Activated CD8-positive, alpha-beta memory T cell treated with anti-CD3 and anti-CD28 coated beads, Interleukin-2, amount 10 ng/mL, durations not matched to agents 7 days and 5 days (primary cell): ENCODE measurements at places on chromosomes 2 and 18. TPM values are rescaled to one million over a fixed set of nuclear protein-coding genes. Genes with fewer than 3 reads are reported as not detected.

DNA sequence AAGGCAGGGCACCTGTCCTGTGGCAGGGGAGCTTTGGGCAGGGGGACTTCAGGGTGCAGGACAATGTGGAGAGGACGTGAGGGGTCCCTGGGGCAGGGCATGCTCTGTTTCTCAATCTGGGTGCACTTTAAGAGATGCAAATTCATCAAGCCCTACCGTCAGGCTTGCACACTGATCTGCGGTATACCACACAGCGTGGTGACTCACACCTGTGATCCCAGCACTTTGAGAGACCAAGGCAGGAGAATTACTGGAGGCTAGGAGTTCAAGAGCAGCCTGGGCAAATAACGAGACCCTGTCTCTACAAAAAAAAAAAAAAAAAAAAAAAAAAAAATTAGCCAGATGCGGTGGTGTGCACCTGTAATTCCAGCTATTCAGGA is 10.2 kb upstream of the GPC1 start:
- no peak for DNase-seq

DNA sequence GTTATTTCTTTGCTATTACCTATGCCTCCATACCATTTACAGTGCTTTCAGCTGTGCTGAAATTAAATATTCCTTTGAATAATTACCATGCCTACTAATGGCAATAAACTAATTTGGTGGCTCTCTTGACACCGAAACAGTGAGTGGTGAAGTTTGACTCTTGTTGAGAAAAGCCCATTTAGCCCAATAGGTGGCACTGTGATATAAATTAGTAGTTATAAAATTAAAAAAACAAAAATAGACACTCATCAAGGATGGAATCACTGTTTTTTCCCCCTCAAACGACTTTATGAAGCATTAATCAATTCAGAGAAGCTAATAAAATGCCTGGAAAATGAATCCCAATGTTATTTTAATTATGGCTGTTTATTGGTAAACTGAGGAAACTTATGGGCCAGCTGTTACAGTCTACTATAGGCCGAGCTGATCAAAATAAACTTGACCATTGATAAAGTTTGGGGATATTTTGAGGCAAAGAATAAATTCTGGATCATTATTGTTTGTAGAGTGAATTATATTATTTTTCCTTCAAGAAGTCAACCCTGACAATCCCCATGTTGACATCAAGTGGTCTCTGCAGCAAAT is 339.6 kb downstream of the TRIB2 start:
- no peak for DNase-seq

GRCh38 chr18:43161528-43161927 is 46.0 kb upstream of the RIT2 start:
- DNase-seq = no peak

- DNase-seq = no peak
These were observed 444.3 kb downstream of the RND3 start for GRCh38 chr2:150043172-150043500.

DNA sequence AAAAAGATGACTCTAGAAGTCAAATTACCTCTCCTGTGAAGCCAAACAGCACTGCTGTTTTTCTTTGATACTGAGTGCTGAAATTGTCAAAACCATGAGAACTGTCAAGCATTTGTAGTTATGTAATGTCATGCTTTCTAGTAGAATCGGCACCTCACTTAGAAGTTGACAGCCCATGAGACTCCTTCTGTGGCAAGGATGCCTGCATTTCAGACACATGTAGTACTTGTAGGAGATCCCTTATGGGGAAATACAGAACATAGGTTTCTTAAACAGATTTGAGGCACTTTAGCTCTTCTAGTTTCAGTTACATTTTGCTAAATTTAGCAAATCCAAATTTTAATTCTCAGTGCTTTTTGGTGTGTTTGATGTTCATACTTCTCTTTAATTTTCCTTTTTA is 15.7 kb downstream of the ZNF407 start:
- DNase-seq = no peak

The KIF1A gene
- 4.6 TPM for total RNA-seq
